ENCODE measurements at places on chromosomes 5 and 9.

- DNase-seq: no peak
Observed at GRCh38 chr5:149356391-149356790, 1.5 kb upstream of the PCYOX1L start.

DNA sequence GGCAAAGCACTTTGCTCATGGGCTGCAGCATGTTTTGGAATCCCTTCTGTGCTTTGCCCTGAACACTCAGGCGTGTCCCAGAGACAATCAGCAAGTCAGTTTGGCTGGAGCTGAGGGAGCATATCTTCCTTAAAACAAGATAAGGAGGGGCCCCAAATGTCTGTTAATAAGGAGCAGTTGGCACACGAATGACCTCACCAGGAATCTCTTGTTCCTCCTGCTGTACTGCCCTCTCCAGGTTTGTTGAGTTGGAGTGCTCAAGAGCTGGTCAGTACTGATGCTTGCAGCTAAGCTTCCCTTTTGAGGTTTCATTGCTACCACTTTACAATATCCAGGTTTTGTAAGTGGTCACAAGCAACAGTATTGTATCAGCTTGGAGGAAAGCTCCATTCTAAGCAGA is 101.3 kb upstream of the EGFLAM start:
- DNase-seq: no peak

DNA sequence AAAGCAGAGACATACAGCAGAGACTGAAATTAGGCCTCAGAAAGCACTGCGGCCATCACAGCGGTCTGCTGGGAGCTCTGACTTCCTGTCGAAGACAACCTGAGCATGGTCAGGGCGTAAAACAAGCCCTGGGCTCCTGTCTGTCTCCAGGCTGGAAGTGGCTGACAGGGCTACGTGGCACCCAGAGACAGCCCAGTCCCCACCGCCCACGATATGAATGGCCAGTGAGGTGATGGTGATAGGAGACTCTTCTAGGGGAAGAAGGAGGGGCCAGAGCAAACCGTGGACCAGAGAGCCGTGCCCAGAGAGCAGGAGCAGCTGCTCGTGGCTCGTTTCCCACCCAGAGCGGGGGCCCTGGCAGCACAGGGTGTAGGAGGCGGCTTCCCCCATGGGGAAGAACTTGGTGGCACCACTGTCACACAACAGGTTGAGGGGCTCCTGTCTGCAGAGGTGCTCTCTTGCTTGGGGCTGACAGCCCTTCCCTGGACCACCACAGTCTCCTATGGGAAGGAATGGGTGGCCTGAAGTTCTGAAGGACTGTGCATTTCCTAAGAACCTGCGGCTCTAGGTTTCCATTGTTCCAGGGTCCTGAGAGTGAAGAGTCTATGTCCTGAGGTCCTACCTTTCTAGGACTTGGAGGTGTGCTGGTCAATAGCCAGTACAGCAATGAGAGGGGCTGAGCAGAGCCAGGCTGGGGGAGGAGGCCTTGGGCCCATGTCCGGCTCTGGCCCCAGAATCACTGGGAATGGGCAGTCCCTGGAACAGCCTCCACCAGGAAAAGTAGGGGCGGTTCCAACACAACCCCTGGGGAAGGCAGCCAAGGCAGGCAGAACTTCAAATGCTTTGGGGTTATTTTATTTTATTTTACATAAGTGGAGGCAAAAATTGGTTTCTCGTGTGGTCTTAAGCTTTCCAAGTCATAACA is 56.4 kb downstream of the BARX1 start:
- no peak for DNase-seq

GRCh38 chr5:173707392-173707791 is 90.9 kb upstream of the BOD1 start:
- DNase-seq: peak; percentile 47

DNA sequence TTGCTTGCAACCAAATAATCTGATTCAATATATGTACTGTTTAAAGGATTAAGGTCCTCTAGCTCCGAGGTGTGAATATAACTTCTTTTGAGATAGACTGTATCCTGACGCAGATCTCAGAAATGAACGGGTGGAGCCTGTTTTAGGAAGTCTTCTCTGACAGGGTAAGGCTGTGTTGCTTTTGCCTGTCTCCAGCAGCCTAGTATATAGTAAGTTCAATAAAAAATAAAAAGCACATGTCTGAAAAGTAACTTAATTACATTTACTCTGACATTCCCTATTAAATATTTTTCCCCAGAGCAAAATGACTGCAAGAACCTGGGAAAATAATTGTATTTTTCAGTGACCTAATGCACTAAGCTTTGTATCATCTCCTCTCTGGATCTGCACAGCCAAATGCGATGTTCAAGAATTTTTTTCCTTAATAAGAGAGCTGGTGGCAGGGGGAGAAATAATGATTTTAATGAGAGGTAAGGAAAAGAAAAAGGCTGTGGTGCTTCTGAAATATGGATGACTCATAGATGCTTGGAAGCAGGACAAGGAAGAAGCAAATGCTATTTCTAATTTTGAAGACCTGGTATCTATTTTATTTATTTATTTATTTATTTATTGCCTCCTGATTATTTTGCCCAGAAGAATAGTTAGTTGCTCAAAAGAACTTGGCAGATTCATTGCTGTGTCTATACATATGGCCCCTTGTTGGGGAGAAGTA is 7.3 kb downstream of the PPP3R2 start:
- no peak for DNase-seq

DNA sequence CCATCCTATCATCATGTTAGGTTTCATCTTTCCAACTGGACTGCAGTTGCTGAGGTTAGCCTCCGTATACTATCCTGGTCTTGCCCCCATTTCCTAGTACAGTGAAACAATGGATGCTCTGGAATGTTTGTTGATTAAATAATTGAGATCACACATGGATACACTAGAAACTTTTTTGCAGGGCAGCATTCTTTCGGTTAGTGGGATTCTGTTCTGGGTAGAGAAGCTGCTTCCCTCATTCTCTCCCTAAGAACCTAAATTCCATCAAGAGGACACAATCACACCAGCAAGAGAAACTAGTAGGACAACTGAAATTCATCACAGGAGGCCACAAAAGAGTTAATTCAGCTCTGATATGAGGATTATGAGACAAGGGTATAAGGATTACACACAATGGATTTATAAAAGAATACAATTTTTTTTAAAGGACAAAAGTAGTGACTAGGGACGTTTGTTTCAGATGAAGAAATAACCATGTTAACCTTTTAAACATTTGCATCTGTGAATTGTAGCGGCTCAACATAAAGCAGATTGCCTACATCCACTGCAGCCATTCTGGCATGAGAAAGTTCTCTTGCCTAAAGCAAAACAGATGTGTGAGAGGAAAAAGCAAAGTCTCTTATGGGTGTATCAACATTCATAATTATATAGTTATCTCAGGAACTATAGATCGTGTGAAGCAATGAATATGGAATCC is 162.7 kb upstream of the LHFPL2 start:
- no peak for DNase-seq

DNA sequence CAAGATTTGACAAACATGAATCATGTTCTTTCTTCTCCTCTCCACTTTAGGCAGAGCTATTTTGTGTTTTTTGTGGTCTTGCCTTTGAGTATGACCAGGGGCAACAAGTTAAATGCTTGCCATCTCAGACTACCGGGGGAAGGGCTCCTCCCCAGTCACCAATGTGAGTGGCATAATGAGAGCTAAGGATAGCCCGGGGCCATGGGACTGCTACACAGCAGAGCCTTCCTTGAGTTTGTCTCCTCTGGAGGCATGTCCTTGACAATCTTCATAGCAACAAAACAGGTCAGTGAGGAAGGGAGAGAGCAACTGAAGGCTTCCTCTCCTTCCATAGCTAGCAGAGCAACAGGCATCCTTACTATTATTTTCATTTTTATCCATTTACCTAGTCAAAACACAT is 299.3 kb downstream of the ENC1 start:
- no peak for DNase-seq

DNA sequence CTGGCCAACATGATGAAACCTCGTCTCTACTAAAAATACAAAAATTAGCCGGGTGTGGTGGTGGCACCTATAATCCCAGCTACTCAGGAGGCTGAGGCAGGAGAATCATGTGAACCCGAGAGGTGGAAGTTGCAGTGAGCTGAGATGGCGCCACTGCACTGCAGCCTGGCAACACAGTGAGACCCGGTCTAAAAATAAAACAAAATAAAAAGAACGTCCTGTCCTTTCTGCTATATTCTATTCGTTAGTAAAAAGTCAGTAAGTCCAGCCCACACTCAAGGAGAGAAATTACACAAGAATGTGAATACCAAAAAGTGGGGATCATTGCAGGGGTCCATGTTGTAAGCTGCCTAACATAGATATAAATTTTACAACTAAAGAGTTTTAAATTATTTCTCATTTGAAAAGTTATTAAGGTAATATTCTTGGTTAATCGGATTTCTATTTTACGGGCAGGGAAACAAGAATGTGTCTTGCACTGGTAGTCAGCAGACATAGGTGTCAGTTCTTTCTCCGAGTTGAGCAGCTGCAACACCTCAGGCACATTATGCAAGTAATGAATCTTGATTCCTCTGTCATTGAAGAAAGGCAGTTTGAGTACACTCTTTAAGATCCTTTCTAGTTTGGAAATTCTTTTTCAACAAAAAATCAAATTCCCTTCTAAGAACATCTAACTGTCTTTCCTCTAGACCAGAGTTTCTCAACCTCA is 24.5 kb downstream of the NMUR2 start:
- DNase-seq: no peak

DNA sequence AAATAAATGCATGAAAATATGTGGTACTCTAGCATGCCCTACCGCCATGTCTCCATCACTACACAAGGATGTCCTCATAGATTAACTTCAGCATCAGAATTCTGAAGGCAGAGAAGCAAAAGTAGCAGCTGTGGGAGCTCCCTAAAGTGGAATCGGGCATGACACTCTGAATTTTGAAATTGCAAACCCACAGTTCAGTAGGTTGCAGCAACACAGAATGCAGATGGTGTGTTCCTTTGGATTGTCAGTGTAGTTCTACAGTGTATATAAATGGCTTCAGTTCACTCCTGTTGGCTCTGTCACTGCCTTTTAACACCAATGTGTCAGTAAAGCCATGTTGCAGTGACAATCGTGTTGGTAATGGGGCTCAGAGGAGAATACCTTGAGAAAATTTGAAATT is 973.6 kb upstream of the WWC1 start:
- no peak for DNase-seq

GRCh38 chr5:1029282-1029944 is 20.8 kb downstream of the NKD2 start:
- no peak for DNase-seq

DNA sequence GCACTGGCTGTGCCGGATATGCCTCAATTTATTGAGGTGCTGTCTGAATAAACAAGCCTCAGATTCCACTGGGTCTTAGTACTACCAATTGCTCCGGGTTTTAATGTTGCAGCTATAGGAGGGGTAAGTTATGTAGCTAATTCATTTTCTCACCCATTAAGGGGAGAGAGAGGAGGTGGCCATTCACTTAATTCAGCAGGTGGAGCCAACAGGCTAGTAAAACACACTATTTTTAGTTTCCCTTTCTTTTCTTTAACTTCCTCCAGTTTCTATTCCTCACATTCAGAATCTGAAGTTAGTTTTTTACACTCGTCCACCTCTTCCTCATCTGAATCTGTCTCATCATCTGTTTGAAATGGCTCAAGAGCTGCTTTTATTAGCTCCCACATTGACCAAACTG is 105.6 kb upstream of the CDH10 start:
- DNase-seq: no peak

DNA sequence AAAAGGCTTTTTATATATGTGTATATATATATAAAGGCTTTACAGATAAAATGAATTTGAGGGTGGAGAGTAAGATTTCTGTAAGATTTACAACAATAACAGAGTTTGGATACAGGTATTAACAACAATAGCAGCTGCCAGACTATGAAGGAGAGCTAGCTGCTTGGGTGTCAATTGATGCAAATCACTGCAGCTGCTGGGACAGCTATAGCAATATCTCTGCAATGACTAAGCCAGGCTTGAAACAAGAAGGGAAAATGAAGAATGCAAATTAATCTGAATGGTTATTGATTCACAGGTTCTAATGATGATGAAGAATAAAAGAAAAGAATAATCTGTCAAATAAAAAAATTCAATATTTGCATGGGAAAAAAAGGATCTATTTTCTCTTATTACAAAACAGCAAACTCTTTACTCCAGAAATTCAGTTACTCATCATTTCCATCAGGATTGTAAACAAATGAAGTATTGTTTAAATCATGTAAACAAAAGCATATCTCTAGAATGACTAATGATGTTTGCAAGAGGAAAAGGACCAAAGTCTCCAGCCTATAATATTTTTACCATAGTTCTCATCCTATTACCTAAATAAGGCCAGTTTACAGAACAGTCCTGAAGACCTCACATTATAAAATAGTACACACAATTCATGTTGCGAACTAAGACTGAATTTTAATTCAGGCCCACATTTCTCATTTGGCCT is 219.0 kb downstream of the HTR1A start:
- DNase-seq: peak; percentile 3

DNA sequence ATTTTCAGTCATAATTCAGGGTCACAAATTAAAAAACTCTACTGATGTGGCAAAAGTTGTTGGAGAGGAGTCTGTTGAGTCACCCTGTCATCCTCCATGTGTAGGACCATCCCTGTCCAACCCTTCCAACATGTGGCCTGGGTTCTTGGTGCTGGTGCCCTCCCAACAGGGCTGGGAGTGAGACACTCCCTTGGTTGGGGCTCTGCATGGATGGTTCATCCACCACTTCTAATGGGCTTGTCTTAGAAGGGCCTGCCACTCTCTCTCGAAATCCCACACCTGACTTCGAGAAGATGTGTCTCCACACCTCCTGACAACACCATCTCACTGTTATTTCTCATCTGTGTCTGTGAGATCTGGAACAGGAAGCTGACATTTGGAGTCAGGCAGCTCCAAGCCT is 312.2 kb upstream of the IRX4 start:
- DNase-seq: no peak

DNA sequence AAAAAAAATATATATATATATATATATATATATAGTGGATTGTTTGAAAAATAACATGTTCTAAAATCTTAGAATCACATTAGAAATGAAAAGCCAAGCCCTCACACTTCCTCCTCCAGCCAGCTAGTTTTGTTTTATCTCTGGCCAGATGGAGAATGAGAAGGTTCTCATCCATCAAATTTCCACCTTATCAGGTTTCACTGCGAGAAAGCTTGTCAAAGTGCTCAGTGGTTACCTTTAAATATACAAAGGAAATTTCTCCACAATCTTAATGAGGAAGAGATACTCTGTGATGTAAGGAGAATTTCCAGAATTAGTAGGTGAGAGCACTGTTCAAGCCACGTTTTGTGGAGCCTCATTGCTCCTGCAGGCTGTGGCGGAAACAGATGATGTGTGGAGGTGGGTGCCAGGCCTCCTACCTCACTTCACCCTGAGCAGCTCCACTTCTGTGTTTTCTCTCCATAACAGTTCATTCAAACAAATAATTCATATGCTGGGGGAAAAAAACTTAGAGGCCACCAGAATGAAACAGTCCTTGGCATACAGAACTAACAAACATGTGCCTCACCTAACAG is 71.9 kb downstream of the CDK5RAP2 start:
- DNase-seq: peak; percentile 11

DNA sequence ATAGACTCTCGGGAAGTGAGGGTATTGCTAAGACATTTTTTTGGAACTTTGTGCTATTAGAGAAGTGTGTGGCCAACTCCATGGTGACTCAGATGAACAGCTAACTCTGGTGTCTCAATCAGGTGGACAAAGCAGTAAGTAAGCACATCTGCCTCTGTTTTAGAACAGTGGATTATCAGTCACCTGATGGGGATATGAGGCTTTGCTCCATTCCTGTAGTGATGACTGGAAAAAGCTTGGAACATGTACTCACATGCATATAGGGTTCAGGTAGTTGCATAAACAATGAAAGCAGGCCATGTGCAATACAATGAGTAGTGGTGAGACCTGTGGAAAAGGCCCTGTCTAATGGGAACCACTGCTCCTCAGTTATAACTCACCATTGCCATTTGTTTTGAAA is 168.2 kb upstream of the FBN2 start:
- DNase-seq: no peak

GRCh38 chr9:129596541-129597331 is 24.2 kb downstream of the C9orf50 start:
- DNase-seq: no peak

Measured in NCI-H524 (cell line).